ENCODE measurements at places on chromosomes 12 and 14.

DNA sequence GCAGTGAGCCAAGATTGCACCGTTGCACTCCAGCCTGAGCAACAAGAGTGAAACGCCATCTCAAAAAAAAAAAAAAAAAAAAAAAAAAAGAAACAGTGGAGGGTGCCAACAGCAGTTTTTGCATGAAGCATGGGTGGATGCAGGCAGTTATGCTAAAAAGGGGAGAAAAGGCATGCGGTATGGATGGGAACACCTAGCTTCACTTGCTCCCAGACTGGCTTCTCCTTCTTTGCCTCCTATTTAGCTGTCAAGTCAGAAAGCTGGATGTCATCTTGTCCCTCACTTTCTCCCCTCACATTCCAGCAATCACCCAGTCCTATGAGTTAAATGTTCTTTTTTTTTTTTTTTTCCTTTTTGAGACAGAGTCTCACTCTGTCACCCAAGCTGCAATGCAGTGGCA, 2.6 kb downstream of the EEF1AKMT3 start:
- DNase-seq: no peak

- DNase-seq: no peak
Observed at GRCh38 chr12:40597133-40597532, 95.1 kb upstream of the CNTN1 start.

- no peak for DNase-seq
Observed at GRCh38 chr12:19239616-19240234, 110.2 kb downstream of the PLEKHA5 start.

DNA sequence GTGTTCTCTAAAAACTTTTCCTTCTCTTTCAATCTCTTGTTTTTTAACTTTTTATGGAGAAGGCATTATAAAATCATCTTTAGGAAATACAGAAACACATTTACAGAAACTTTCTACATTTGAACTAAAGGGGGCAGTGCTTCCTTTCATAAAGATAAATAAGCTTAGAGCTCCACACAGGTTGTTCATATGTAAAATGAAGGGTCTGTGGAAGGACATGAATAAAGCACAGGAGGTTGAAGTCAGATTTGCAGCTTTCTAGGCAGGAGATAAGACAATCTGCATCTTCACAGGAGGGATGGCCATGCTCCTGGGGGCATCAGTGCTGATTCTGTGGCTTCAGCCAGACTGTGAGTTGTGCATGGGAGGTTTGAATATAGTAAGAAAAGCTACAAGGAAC, 426.0 kb downstream of the DAD1 start:
- no peak for DNase-seq

- no peak for DNase-seq
Observed at GRCh38 chr12:50690925-50691324, 73.0 kb upstream of the ATF1 start.

GRCh38 chr12:79453820-79454219, 236.9 kb downstream of the PAWR start:
- DNase-seq: no peak

DNA sequence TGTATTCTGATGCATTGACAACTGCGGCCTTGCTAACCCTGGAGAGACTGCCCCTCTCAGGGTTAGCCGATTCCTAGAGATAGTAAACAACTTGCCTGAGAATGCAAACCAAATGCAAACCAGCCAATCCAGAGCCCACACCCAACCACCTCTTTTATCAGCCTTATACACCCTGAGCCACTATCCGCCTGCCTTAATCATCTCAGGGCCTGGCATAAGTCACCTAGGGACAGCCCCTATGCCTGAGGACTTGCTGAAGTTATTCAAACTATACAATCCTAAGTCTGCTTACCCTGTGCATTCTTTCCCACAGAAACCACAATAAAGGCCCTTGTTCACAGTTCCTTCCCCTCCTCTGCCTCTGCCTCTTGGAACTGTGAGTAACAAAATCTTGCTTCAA, 177.2 kb downstream of the KCNA5 start:
- no peak for DNase-seq

- DNase-seq: no peak
Observed at GRCh38 chr12:16407346-16407745, 59.9 kb downstream of the MGST1 start.

GRCh38 chr14:104665114-104665656, 24.2 kb upstream of the INF2 start:
- DNase-seq: no peak

DNA sequence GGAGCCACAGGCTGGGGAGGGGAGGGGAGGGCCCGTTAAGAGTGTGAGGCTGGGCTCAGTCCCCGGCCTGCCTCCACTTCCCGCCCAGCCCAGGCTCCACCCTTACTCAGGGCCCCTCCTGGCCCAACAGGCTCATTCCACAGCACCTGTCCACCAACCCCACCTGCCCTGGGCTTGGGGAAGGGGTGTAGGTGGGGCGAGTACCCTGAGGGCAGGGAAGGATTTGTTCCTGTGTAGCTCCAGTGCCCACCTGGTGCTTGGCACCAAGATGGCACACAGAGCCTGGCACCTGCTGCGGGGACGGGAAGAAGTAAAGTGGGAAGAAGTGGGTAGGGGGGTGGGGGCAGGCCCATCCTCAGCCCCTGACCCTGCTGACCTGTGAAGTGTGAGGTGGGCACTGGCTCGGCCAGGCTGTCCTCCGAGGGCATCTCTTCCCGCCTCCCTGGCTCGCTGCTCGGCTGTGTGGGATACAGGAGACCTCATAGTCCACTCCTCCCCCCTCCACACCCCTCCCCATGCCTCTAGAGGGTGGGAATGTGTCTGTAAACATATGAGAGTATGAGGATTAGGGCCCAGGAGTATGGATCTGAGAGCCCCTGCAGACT, 35.1 kb downstream of the NCKAP5L start:
- no peak for DNase-seq

GRCh38 chr14:72708708-72709475, 185.0 kb downstream of the DPF3 start:
- DNase-seq: no peak

GRCh38 chr12:29131539-29131938, 17.5 kb upstream of the FAR2 start:
- DNase-seq: no peak

GRCh38 chr14:77882098-77882497, 82.2 kb downstream of the ADCK1 start:
- no peak for DNase-seq

DNA sequence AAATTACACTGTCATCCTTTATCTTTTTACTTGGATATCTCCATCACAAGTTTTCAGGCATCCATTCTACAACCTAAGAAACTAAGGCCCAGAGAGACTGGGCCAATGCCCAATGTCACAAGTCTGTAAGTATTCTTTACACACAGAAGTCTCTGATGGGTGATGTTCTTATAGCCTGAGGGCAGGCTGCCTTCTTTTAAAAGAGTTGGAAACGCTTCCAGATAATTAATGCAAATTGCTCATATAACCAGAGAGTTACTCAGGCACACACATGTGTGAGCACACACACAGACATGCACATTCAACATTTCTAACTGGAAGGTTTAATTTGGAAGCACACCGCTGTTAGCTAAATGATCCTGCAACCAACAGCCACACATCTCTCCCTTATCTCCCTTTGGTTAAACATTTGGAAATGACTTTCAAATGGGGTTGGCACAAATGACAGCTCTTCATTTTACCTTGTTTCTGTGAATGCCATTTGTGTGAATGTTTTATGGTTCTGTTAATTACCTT, 160.8 kb upstream of the TMPO start:
- DNase-seq: no peak

- DNase-seq: no peak
Observed at GRCh38 chr14:35297706-35298105, 5.5 kb downstream of the PSMA6 start.

DNA sequence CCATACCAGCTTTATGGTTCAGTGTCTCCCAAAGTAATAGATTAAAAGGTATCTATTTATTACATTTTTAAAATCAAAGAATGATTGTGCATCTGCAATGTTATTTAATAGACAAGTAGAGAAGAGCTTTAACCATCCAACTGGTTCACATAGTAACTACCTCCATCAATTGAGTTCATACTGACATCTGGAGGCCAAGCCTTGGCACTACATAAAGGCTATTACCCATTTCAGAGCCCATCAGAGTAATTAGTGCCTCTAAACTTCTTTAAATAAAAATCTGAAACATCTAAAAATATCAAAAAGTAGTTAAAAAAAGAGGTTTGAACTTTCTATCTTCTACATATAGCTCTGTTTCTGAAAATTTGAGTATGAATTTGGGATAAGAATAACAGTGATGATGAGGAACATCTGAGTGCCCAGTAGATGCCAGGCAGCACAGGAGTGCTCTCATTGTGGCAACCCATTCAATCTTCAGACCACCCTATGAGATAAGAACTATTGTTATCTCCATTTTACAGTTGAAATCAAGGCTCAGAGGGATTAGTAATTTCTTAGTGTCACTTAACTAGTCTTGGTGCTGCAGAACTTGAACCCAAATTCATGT, 132.9 kb upstream of the DAAM1 start:
- no peak for DNase-seq

Measured in stimulated activated CD8-positive, alpha-beta memory T cell treated with anti-CD3 and anti-CD28 coated beads, Interleukin-4, amount 100 ng/mL, for 1 hour (primary cell).